ENCODE measurements at places on chromosomes 11 and 22.
A peak's percentile ranks its signal among the peaks of the same experiment; 100 is the strongest.

DNA sequence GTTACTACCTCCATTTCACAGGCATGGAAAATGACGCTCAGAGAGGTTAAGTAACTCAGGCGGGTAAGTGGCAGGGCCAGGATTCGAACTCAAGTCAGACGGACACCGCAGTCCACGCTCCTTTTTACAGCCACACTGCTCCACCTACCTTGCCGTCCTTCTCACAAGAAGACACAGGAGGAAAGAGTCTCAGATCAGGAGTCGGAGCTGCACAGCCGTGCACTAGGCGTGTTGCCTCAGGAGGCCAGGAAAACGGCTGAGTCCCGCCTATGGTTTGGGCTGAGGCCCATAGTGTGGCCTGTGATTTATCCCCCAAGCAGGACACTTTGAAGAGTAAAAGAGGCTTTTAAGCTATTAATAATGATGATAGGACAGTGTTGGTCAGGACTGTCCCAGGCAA, 44.7 kb upstream of the CD5 start:
- DNase-seq = no peak

GRCh38 chr11:83284501-83285150, 1.5 kb downstream of the CCDC90B start:
- DNase-seq = no peak

DNA sequence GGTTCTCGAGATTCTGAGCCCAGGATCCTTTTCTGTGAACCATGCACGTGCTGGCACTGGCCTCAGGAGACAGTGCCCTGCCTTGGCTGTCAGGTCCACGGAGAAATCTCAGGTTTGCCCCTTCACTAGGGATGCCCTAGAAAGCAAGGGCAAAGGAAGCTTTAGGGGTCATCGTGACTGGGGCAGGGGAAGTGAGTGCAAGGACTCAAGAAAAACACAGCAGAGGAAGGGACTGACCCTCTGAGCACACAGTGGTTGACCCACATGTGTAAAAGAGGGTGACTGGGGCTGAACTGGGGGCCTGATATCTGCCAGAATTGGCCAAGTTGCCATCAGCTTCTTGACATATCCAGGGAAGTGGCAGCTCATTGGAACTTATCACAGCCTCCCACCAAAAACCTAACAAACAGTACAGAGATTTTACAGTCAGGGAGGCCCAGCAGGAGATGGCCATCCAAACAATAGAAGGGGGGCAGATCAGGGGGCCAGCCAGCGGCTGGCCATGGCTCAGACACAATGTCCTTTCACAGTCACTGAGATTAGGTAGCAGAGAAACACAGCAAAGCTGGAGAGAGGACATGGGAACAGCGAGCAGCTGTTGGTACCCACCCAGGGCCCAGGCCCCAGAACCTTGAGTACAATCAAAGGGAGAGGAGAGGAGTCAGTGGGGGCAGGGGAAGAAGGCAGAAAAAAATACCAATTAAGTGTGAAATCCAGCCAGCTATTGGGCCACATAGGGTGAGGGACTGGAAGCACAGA, 4.4 kb downstream of the TMEM121B start:
- no peak for DNase-seq

DNA sequence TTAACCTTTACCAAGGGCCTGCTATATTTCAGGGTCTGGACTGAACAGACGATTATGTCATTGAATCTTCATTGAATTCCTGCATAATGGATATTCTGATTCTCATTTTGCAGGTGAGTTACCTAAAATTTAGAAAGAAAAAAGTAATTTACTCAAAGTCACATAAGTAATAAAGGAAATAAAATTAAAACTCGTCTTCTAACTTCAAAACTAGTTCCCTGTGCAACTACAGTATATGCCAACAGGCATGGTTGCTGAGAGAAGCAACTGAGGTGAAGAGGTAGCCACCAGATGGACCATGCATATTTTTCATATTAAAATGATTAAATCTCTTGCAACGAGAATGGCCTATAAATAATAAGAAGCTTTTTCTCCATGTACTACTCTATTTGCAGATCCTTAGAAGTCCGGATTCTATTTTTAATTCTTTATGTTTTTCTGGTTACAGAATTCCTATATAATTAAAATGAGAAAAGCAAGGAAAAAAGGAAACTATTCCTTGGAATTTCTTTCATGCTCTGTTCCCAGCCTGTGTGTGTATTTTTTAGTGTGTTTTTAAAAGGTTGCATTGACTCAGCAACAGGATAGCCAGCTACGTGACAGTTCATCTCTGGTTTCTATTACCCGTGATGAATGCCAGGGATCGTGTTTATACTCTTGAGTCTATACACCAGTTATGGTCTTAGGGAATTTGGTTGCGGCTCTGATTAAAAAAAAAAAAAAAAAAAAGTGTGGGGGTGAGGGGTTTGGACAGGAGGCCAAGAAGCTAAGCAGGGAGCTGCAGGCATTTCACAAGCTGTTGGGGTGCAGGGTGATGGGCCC, 186.8 kb downstream of the ETS1 start:
- DNase-seq = peak; percentile 85

- DNase-seq = no peak
Observed at GRCh38 chr11:30395751-30396150, 72.8 kb downstream of the ARL14EP start.

DNA sequence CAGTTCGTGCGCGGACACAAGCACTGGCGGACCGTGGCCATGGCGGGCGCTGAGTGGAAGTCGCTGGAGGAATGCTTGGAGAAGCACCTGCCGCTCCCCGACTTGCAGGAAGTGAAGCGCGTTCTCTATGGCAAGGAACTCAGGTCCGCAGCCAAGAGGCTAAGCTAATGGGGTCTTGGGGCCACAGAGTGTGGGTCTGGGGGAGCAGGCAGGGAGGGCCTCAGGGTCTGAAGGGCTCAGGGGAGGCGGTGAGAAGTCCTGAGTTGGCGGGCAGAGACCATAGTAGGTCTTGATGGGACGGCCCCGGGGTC, 188 bp downstream of the UPB1 start:
- DNase-seq = no peak

- peak; percentile 82 for DNase-seq
Observed at GRCh38 chr11:122642472-122642922, 13.0 kb upstream of the UBASH3B start.

- no peak for DNase-seq
Observed at GRCh38 chr22:17284888-17285287, 65.7 kb upstream of the ADA2 start.

GRCh38 chr11:104630352-104630751, 267.9 kb downstream of the CASP12 start:
- DNase-seq = no peak

- DNase-seq = no peak
Observed at GRCh38 chr11:71358963-71359567, 89.1 kb downstream of the DHCR7 start.

GRCh38 chr11:126925321-126926093, 75.1 kb downstream of the KIRREL3 start:
- peak; percentile 56 for DNase-seq

DNA sequence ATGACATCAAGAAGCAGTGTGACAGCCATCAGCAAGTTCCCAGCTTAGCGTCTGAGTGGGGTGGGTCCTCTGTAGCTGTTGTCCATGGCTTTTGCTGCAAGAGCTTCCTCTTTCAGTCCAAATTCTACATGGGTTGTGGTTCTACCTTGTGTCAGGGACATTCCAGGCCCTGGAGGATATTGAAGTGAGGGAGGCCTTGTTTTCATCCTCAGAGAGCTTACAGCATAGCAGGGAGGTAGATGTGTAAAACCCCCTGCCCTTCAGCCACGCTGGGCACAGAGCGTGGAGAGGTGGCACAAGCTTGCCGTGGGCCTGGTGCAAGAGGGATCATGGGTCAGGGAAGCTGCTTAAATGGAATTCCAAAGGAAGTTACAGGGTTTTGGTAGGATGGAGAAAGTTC, 93.9 kb downstream of the GRIK4 start:
- DNase-seq = no peak

DNA sequence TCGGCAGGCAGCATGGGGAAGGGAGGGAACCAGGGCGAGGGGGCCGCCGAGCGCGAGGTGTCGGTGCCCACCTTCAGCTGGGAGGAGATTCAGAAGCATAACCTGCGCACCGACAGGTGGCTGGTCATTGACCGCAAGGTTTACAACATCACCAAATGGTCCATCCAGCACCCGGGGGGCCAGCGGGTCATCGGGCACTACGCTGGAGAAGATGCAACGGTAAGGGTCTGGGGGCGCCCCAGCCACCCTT, 204 bp downstream of the FADS2 start:
- no peak for DNase-seq

DNA sequence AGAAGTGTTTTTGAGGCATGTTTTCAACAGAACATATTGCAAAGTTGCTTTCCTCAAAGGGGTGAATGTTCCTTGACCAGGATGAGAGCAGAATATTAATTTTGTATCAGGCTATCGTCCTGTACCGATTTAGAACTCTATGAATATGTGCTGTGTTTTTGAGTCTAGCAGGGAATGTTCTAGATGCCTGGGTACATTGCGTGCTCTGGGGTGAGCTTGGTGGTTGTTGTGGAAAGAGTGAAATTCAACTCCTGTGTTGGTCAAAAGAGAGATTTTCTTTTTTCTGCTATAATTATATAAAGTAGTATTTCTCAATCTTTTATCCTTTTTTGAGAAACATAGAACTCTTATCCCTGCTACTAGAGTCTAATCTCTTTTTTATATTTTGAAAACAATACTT, 51.2 kb upstream of the OR4B1 start:
- no peak for DNase-seq

DNA sequence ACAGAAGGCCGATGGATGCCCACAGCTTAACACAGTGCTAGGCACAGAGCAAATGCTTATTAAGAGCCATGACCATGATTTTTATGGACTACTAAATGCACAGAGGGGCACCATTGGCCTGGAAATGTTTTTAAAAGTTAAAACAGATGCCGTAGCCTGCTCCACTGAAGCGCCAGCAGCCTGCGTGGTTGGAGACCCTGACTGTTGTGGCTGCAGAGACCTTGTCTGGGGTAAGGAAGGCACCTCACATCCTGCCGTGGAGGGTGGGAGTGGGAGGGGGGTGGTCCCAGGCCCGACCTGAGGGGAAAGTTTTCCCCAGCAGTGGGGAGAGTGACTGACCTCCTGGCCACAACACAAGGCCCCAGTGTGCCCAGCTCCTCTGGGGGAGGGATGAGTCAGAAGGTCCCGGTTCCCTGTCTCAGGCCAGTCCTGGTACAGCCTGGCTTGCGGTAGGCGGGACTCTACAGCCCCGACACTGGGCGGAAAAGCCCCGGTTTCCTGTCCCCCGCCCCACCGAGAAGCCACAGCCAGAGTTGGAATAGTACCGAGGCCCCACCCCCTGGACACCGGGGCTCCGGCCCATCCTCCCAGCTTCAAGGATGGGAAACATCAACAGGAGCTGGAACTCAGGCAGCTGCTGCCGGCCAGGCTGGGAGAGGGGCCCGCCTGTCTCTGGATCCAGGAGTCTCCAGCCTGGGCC, 7.0 kb downstream of the CHST1 start:
- DNase-seq = peak; percentile 62

DNA sequence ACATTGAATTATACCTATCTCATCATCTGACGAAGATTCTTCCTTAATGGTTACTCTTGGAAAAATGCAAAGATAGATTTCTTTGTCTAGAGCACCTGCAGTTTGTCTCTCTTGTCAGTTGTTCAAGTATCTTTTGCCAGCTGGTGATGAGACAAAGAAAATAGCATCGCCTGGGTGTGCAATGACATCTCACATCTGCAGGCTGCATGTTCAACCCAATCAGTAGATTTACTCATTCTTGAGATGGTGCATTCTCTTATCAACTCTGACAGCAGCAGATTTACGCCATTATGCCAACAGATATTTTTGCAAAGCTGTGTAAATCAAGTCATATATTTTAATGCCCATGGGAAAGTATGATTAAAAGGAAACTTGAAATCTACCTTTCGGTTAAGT, 164.6 kb upstream of the PDGFD start:
- DNase-seq = no peak

DNA sequence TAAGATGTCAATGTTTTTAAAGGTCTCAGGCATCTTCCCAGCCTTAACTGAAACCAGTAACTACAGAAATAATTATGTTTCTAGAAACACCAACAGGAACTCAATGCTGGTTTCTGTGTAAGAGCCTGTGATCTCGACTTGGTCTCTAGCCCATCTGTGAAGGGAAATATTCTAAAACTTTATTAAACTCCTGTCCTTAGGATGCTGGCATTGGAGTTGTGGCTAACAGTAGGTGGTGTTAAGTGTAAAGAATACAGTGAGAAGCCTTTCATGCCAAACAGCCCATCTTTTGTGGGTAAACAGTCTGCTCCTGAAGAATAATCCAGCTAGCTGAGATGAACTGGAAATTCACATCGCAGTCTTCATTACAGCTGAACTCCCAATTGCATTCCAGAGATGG, 133.2 kb downstream of the ADAMTS15 start:
- no peak for DNase-seq

- DNase-seq = peak; percentile 71
Observed at GRCh38 chr22:43000441-43001175, 14.3 kb downstream of the PACSIN2 start.

GRCh38 chr11:15801616-15802015, 554.7 kb downstream of the SOX6 start:
- no peak for DNase-seq

DNA sequence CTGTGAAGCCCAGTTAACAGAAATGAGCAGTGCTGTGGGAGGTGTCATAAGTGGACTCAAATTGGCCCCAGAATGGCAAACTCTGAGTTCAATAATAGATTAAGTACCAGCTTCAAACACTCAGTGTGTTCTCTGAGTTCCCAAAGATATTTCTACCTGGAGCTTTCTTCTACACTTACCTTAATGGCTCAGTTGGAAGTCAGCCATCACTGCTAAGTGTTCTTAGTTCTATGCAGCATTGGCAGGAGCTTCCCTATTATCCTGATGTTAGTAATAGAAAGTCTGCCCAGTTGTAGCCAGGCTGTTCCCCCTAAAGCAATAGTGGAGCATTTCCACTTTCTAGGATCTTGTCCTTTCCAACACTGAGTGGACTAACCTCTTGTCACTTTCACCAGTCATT, 9.7 kb upstream of the PIK3IP1 start:
- DNase-seq = no peak

DNA sequence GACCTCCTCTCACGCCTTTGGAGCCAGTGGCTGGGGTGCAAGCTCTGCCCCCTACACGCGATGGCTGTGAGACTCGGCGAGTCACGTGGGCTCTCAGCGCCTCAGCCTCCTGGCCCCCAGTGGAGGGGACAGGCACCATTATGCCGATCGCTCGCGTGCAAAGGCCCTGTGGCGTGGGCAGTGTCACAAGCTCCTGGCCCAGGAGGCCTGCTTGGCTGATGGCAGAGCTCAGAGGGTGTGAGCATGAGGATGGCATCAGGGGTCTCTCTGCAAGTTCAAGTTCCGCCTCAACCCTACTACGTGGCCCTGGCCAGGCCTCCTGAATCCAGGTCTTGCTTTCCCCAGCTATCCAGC, 90.8 kb upstream of the KCNQ1OT1 start:
- DNase-seq = no peak

DNA sequence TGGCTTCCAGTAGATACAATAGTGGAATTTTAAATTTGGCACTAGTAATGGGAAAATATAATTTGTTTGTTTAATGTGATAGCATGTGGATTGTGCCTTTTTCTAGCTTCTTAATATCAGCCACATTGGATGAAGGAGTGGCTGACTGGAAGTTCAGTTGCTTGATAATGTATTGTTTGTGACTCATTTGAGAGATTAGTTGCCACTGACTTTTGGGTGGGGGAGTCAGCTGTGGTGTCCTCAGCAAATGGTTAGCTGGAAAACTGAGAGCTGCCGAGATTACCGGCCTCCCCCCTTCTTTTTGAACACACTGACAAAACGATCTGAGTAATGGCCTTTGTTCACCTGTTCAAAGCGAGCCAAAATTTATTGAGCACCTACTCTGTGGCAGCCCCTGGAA, 5.5 kb downstream of the JAM3 start:
- peak; percentile 41 for DNase-seq

Measured in fibroblast of mammary gland (primary cell).